ENCODE measurements at places on chromosomes 4 and X. TPM values are rescaled to one million over a fixed set of nuclear protein-coding genes. Genes with fewer than 3 reads are reported as not detected.

STK26 gene
- total RNA-seq = 45.1 TPM

VEGFD gene
- 0.07 TPM for total RNA-seq

UGT2B15 gene
- 1.2 TPM for total RNA-seq

SCML1 gene
- total RNA-seq = 5.8 TPM

ZAR1 gene
- total RNA-seq = not detected

RRH gene
- not detected for total RNA-seq

SLC49A3 gene
- total RNA-seq = 0.63 TPM

USP27X gene
- 2.0 TPM for total RNA-seq

ADH1B gene
- not detected for total RNA-seq

PAGE1 gene
- not detected for total RNA-seq

UGT2A1 gene
- total RNA-seq = not detected

PSAPL1 gene
- 0.14 TPM for total RNA-seq

DUSP21 gene
- total RNA-seq = not detected

SHOX gene
- not detected for total RNA-seq

VCX gene
- not detected for total RNA-seq

MAGEA9B gene
- total RNA-seq = not detected

BGN gene
- not detected for total RNA-seq

NUP62CL gene
- total RNA-seq = 2.0 TPM

FAT4 gene
- 3.2 TPM for total RNA-seq

CPLX1 gene
- total RNA-seq = 0.28 TPM

SERPINA7 gene
- not detected for total RNA-seq

AKAP4 gene
- not detected for total RNA-seq

PAGE2B gene
- total RNA-seq = not detected

TAB3 gene
- total RNA-seq = 29.4 TPM

Data from airway epithelial cell (primary cell).